ENCODE measurements at places on chromosomes 4 and X. TPM values are rescaled to one million over a fixed set of nuclear protein-coding genes. Genes with fewer than 3 reads are reported as not detected.

GRCh38 chr4:126850286-126850685 is 782.5 kb upstream of the INTU start:
- H3K27me3 ChIP-seq: no peaks in the 10 kb centered on the region
- no peak overlapping the region for H3K4me3 ChIP-seq
- no peaks in the 10 kb centered on the region for H3K36me3 ChIP-seq
- no peak overlapping the region for H3K27ac ChIP-seq
- H3K4me1 ChIP-seq: no peaks in the 10 kb centered on the region

GRCh38 chr4:87806520-87806919 is 7.2 kb downstream of the IBSP start:
- H3K36me3 ChIP-seq: no peaks in the 10 kb centered on the region
- no peaks in the 10 kb centered on the region for H3K4me1 ChIP-seq
- no peak for DNase-seq
- H3K27me3 ChIP-seq: no peaks in the 10 kb centered on the region

GRCh38 chr4:135338181-135338580 is 1136.6 kb upstream of the PABPC4L start:
- H3K27ac ChIP-seq: no peak overlapping the region
- no peak overlapping the region for H3K4me3 ChIP-seq
- DNase-seq: no peak
- H3K36me3 ChIP-seq: no peaks in the 10 kb centered on the region
- no peaks in the 10 kb centered on the region for H3K27me3 ChIP-seq

DNA sequence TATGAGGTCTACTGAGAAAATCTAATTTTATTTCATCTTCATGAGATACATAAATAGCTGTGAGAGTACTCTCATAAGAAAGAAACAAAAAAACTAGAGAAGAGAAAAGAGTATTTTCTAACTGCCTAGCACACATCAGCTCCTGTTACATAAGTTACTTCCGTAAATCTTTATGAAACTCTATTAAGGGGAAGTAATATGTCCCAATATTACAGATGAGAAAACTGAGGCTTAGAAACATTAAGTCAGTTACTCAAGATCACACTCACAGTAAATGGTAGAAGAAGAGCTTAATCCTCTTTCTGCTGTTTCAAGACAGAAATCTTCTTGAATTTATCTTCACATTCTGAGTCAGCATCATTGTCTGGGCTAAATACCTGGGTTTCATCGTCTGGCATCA is 164.1 kb downstream of the DTHD1 start:
- H3K27ac ChIP-seq: no peak overlapping the region
- no peaks in the 10 kb centered on the region for H3K36me3 ChIP-seq
- DNase-seq: no peak
- no peaks in the 10 kb centered on the region for H3K4me1 ChIP-seq
- H3K27me3 ChIP-seq: no peaks in the 10 kb centered on the region

DNA sequence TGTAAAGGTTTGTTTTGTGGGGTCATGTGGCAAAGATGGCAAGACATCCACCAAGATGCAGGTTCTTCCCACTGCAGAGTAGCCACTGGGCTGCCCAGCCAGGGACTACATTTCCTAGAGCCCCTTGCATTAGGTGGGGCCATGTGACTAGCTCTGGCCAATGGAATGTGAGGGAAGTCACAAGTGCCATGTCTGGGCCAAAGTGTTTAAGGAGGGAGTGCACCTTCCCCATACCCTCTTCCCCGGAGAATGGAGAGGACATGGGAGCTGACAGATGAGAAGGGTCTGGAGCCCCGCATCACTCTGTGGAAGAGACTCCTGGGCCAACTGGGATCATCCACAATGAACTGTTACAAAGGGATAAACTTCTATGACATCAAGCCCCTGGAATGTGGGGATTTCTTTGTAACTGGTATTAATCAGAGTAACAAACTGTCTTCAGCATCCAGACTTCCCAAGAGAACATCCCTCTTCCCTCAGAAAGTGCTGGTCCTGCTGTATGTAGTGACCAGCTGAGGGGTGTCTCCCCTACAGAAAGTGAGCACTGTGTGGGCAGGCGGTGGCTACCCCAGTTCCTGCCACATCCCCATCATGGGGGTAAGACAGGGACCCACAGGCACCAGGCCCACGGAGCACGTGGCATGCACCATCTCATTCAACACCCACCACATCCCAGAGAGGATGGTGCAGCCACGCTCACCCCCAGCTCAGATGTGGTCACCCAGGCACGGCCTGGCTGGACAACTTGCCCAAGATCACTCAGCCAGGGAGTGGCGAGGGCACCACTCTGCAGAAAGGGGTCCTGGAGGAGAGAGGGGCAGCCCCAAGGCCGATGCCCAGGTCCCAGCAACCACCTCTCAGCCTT is 10.9 kb downstream of the PPP2R2C start:
- no peaks in the 10 kb centered on the region for H3K4me1 ChIP-seq
- peaks cover 7% of the 10 kb centered on the region for H3K27me3 ChIP-seq
- H3K4me3 ChIP-seq: no peak overlapping the region
- no peak for DNase-seq

The IQSEC2 gene
- total RNA-seq: 7.5 TPM

Measured in pancreas (tissue), 10 donors.